ENCODE measurements at places on chromosomes 3 and 15. TPM values are rescaled to one million over a fixed set of nuclear protein-coding genes. Genes with fewer than 3 reads are reported as not detected.

FAM3D gene
- total RNA-seq, result not detected

SLC12A8 gene
- total RNA-seq, result 11.7 TPM

- DNase-seq, result no peak
These were observed 6.7 kb downstream of the CCDC9B start for GRCh38 chr15:40333922-40334492.

GRCh38 chr15:56772868-56773639 lies 39.7 kb upstream of the ZNF280D start:
- DNase-seq, result no peak

CMTM8 gene
- total RNA-seq, result 5.2 TPM

WDR49 gene
- total RNA-seq, result not detected

GRCh38 chr15:80246425-80246894 lies 5.6 kb downstream of the CTXND1 start:
- no peak for DNase-seq

DNA sequence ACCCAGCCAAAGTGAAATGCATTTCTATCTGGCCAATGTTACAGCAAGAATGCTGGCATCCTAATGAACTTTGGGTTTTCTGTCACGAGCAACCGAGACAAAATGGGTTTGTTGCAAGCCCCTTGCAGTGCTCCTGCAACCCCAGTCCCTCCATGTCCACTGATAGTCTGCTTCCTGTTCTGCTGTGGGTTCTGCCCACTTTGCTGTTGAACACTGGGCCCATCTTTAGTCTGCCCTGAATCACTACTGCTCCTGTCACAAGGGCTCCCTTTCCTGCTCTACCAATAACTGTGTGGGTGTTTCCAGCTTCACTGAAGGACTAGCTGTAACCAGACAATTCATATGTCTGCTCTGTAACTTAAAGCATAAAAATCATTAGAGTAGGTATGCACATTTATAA lies 12.7 kb upstream of the OXSR1 start:
- DNase-seq, result no peak

HIGD2B gene
- not detected for total RNA-seq

Data from PC-3 (cell line).